ENCODE measurements at places on chromosomes 3 and 15.
A peak's percentile ranks its signal among the peaks of the same experiment; 100 is the strongest.

DNA sequence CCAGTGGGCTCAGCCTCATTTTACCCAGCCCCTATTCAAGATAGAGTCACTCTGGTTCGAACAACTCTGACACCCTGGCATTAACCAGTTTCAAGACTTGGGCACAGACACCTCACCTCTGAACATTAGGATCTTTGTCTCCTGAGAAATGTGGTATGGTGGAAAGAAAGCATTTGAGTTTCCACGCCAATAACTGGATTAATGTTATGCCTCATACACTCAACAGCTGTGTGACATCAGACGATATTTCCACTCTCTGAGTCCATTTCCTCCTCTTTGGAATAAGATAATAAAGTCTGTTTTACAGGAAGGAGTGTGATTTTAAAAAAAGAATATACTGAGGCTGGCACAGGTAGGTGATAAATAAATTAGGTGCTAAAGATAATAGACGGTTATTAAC lies 121.3 kb upstream of the CHL1 start:
- no peak for DNase-seq

- DNase-seq: peak; percentile 21
Observed at GRCh38 chr15:80776420-80777045, 2.6 kb upstream of the CEMIP start.

DNA sequence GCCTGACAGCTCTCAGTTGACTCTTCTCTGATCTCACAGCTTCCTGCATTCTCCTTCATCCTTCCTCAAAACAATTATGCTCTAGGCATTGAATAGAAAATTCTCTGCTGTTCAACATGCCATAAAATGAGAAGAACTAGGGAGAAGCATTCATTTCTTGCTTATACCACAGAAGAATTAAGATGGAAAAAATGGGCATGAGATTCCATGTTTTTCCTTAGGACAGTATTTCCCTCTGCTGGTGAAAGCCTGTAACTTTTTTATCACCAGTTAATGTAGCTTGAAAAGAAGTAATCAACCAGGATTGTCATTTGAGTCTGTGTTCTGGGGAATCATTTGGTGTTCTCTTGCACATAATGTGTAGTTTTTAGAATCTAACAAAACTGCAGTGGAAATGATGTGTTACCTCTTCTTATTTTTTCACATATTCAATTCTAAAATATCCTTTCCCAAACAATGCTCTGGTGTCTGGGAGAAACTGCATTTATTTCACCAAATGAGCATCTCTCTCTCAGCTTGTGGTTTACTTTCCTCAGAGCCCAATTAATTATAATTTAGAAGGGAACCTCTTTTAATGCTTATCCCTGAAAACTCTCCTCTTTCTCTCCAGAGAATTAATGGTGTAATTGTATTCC lies 92.8 kb upstream of the DCBLD2 start:
- no peak for DNase-seq

GRCh38 chr3:108346301-108347227 lies 50.2 kb downstream of the HHLA2 start:
- no peak for DNase-seq

GRCh38 chr15:74978503-74978902 lies 16.9 kb upstream of the SCAMP5 start:
- peak; percentile 16 for DNase-seq

- DNase-seq: no peak
Observed at GRCh38 chr3:175535351-175535750, 676.2 kb downstream of the NAALADL2 start.

DNA sequence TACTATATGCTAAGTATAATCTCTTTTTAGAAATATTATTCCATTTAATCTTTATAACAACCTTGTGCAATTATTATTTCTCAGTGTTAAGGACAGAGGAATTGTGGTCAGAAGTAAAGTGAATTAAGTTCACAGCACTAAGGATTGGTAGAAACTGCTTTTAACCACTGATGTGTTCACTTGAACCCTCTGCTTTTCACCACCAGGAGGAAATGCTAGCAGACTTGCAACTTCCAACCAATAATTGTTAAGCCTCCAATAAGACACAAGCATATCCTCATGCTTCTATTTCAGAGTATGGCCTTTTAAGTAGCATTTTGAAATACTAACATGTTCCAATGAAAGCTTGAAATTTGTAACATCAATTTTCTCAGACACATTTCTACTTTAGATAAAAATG lies 527.4 kb downstream of the SI start:
- DNase-seq: no peak

DNA sequence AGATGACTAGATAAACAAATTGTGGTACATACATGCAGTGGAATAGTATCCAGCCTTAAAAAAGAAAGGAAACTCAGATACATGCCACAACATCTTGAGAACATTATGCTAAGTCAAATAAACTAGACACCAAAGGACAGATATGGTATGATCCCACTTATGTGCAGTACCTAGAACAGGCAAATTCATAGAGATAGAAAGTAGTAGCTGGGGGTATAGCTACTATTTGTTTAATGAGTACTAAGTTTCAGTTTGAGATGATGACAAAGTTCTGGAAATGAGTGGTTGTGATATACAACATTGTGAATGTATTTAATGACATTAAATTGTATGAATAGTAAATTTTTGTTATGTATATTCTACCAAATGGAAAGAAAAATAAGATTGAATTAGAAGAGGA lies 477.2 kb upstream of the CFAP20DC start:
- DNase-seq: no peak

DNA sequence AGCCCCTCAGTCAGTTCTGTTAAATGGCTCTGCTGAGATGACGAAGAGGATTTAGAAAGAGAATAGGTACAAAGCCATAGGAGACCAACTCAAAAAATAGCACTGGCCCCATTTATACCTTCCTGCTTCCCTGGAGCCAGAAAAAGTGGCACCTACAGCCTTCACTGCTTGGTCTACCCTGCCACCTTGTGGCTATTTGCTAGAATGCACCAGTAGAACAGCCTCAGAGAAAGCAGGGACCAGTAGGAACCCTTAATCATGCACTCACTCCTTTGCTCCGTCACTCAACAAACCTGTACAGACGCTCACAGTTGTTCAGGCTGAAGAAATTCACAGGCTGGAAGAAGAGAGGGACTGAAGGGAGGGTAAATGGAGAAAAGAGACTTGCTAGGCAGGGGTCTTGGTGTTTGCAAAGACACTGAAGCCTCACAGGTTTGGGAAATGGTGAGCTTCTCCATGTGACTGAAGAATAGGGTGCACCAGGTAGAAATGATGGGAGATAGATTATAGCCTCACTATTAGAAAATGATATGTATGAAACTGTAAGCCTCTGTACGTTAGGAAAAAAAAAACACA lies 12.1 kb upstream of the RTP2 start:
- no peak for DNase-seq
